Stimulated activated CD8-positive, alpha-beta memory T cell treated with anti-CD3 and anti-CD28 coated beads, Interleukin-4, amount 100 ng/mL, for 1 hour (primary cell): ENCODE measurements at places on chromosomes 7 and 10.

DNA sequence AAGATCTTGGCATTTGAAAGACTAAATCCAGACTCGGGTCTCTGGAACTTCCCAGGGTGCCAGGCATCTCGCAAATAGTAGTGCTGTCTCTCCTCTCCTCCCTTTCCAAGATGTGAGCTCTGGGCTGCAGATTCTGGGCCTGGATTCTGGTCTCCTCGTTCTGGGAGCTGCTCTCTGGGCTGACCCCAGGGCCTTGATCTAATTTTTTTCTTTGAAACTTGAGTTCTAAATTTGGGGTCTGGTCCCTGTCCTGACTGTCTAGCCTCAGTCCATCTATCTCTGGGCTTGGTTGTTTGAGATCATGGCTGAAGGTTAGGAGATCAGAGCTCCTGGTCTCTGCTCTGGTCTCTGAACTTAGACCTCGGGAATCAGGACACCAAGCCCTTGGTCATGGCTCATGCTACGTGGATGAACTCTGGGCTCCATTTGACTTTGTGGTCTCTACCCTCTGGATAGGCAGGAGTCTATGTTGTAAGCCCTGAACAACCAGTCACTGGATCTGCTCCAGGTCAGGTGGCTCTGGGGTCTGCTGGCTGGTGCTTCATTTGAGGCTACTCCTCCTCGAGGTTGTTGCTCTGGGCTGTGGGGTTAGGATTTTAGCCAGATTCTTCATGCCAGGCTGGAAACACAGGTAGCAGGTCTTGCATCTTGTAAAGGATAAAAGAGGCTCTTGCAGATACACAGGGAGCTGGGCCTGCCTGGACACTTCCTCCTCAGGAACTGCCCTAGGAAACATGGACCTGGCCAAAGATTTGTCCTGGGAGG lies 8.0 kb upstream of the MBL2 start:
- DNase-seq, result no peak

GRCh38 chr7:141945356-141945755 lies 1.4 kb downstream of the CLEC5A start:
- no peak for DNase-seq

DNA sequence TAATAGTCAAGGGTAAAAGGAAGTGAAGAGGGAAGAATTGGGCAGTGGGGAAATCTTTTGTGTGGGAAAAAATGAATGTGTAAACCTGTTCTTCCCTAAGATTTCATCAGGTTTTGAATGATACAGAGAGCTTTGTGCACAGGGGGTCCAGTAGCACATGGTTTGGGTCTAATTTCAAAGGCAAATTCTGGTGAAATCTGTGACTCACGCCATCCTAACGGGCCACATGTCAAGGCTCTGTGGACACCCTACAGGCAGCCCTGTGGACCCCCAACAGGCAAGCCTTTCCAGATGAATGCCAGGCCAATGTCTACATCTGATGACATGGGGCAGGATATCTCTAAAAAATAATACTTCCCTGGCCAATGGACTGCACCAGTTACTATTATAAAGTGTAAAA lies 309.8 kb downstream of the PARD3 start:
- no peak for DNase-seq

DNA sequence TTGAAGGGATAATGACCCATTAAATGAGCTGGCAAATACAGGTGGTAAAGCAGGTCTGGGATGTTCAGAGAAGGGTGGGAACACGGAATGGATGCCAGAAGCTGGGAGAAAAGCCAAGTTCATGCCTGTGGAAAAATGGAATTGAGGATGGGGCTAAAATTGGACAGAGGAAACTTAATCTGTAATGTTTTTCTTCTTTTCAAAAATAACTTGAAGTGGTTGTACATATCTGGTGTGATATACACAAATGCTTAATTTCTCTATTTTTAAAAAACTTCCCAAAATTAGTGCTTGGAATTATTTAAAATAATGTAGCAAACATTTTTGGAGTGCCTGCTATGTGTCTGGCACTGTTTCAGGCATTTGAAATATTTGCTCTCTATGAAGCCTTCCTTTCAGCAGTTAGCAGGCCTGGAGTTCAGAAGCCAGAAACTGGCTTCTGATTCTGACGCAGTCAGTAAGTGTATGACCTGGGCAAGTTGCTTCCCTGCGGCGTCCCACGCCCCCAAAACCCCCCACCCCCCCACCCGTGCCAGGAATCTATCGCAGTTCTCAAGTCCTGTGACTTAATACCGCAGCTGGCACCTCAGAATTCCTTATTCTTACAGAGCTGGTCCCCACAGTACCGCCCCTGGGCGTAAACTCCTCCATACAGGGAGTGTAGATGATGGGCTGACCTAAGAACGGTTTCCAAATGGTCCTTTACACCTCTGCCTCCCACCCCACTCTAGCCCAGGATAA lies 828 bp upstream of the MALSU1 start:
- no peak for DNase-seq

- no peak for DNase-seq
Observed at GRCh38 chr10:13852872-13853271, 266.1 kb downstream of the PRPF18 start.

- no peak for DNase-seq
Observed at GRCh38 chr10:6023661-6024333, 38.4 kb downstream of the IL2RA start.

DNA sequence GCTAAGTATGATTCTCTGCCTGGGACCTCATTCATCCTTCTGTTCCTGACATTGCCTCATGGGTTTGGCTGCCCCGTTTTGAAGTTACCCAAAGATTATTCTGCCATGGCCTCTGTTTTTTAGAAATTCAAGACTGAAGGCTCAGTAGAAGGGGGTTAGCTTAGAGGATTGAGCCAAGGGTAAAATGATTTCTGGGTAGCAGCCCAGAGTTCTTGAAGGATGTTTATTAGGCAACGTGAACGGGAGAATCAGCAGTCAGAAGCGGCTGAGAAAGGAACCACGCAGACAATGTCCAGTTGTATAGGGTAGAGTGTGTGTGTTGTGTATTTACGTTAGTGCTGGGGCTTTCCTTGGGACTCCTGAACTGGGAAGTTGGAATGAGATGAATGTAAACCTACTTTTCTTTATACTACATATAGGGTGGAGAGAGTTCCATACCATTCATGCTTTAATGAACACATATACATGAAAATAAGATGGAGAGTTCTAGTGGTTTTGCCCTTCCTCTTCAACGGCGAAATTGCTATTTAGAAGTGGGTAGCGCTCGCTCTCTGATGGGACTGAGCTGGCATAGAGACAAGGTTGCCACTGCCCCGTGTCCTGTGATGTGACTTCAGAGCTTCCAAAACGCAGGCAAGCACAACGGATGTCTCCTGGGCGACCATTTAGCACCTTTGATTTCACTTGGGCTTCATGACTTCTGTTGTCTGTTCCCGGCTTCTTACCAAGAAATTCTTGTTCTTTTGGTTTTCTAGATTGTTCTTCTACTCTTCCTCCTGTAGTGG lies 35.0 kb upstream of the IL15RA start:
- no peak for DNase-seq

DNA sequence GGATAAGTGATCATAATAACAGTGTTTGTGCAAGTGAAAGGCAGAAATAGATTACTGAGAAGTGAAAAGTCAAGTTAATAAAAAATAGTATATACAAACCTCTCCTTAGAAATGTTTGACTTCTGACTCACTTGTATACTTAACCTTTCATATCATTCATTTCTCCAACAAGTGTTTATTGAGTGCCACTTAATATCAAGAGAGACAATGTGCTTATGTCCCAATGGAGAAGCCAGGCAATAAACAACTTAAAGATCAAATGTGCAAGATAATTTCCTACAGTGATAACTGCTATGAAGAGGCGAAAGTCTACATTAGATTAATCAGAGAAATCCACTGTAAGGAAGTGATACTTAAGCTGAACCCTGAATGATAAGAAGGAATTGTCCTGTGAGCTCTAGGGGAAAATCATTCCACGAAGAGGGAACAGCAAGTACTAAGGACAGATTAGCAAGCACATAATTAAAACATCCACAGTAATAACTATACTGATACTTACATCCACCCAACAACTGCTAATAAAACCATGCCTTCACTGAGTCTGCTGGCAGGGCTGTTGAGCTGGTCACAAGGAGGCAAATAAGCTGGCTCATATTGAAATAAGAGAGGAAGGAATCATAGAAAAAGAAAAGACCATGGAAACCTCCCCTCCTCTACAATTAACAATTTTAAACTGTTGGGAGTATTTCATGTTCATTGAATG lies 203.5 kb downstream of the CTNNA3 start:
- DNase-seq, result no peak

- DNase-seq, result no peak
Observed at GRCh38 chr10:58696736-58697135, 184.1 kb downstream of the BICC1 start.
